Midbrain (tissue), 1 donor: ENCODE measurements at places on chromosomes 12 and 14.

DNA sequence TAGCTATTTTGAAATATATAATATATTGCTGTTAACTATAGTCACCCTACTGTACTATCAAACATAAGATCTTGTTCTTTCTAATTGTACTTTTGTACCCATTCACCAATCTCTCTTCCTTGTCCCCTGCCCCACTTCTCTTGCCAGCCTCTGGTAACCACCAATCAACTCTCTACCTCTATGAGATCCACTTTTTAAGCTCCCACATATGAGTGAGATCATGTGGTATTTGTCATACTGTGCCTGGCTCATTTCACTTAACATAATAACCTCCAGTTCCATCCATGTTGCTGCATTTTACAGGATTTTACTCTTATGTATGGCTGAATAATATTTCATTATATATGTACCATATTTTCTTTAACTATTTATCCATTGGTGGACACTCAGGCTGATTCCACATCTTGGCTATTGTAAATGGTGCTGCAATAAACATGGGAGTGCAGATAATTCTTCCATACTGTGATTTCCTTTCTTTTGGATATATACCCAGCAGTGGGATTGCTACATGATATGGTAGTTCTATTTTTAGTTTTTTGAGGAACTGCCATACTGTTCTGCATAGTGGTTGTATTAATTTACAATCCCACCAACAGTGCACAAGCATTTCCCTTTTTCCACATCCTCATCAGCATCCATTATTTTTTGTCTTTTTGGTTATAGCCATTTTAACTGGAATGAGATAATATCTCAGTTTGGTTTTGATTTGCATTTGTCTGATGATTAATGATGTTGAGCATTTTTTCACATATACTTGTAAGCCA, 33.5 kb upstream of the SPIC start:
- DNase-seq: no peak

GRCh38 chr12:100801320-100801719, 6.7 kb downstream of the ANO4 start:
- DNase-seq: no peak

DNA sequence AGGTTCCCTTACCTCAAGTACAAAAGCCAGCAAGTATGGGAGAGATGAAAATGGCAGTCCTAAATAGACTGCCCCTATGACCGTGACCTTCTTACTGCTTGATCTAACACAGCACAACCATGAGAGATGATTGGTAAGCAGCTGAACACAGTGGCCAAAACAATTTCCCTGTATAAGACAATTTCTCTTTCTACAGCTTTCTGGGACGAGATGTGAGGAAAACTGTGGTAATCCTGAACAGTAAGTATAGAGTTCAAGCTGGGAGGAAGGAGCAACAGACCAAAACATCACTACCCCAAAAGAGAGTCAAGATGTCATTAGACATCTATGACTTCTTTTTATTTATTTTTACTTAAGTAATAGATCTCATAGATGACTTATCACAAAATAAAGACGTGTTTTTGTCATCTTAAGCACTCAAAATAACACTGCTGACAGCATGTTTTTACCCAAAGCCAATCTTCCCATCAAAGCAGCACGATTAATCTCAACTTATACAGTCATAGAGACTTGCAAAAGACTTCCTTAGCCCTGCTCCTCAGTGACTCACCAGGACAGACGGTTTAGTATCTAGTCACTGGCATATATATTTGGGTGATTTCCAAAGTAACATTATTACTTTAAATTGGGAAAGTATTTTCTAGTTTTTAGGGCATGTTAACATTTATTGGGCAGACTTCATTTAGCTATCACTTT, 3.7 kb downstream of the TMEM52B start:
- DNase-seq: no peak

GRCh38 chr12:89153341-89153740, 199.0 kb downstream of the DUSP6 start:
- DNase-seq: no peak
